ENCODE measurements at places on chromosomes 4 and X.

- no peak for DNase-seq
Observed at GRCh38 chr4:175435381-175435783, 376.7 kb downstream of the GPM6A start.

- no peak for DNase-seq
Observed at GRCh38 chrX:78759081-78759480, 11.6 kb downstream of the LPAR4 start.

DNA sequence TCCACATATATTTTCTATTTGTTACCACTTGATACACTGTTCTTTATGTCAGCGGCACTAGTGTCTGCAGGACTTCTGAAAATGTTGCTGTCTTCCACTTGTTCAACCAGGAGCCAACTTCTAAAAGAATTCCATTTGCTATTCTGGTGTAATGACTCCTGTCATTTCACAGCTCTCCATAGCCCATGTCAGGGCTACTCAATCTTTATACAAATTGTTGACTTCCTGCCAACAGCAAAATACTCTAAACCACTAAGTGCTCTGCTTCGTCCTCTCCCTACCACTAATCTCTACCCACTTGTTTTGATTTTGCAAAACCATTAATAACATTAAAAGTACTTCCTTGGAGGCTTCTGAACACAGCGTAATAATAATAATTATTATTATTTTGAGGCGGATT, 7.2 kb downstream of the CTSO start:
- no peak for DNase-seq

GRCh38 chrX:78945186-78945912, at the start of gene P2RY10:
Gene P2RY10 (plus strand): TSS chrX:78945391. CDS start chrX:78960521, 15,130 bp downstream.
- DNase-seq, result no peak

DNA sequence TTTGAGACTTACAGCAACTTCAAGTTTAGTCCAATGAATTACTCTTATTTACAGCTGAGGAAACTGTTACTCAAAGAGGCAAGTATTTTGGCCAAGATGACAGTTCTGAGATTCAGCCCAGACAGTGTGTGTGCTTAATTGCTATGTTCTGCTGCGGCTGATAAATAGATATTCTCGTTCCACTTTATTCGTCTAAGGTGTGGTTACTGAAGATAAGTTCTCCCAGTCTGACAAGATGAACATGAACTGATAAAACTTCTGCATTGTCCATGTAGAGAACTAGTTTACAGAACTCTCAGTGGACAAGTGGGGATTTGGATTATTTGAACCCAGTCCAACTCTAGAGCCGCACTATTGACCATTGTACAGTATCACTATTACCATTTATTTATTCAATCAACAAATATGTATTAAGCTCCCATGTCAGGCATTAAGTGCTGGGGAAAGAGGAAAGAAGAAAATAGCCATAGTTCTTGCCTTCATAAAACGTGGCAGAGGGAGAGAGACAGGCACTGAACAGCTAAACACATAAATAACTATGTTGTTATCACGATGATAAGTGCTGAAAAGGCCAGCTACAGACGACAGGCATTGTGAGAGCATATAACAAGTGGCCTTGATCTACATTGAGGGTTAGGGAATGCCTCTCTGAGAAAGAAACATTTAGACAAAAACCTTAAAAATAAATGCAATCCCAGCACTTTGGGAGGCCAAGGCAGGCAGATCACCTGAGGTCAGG, 4.0 kb upstream of the DHX15 start:
- DNase-seq, result no peak

DNA sequence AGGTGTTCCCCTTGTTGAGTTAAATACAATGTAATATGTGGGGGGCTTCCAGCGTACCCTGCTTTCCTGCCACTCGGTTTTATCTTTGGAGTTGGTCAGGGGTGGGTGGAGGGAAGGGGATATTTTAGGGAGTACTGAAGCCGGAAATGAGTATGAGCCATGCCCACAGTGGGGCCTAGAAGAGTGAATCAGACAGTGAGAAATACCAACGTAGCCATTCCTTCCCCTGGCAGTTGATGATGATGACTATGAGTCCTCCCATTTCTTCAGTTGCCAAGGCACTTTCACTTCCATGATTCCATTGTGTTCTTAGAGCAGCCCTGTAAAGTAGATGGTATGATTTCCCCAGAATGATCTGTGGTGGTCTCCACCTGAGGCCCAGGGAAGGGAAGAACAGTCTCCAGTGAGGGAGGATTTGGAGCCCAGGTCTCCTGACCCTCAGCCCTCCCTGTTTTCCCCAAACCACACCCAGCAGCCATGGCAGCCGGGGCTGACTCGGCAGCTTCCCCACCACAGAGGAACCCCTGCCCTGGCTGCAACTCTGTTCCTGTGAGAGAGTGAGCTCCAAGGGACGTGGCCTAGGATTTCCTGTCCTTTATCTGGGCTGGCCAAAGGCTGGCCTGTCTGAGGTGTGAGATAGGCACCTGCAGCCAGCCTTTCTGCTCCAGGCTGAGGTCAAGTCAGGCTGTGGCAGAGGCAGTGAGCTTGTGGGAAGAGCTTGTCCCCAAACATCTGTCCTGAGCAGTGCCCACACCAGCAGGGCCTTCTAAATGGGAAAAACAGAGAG, 52.7 kb downstream of the STARD8 start:
- DNase-seq, result no peak

DNA sequence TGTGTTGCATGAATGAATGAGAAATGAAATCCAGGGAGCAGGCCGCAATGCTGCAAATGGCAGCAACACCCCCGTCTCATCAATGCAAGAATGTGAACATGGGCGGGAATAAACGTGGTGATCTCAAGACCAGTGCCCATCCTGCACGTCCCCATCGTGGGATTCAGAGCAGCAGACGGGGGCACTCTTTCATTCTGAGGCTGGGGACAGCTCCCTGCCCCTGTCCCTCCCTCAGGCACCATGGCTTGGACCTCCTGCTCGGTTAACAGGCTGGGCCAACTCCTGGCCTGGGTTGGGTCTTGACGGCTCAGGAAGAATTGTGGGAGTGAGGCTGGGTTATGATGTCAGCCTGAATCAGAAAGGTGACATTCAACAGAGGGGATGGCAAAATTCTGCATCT, 78.9 kb downstream of the NSUN7 start:
- DNase-seq, result no peak

GRCh38 chr4:30860978-30861377, 140.8 kb downstream of the PCDH7 start:
- no peak for DNase-seq

GRCh38 chrX:154376774-154377173, 2.3 kb upstream of the EMD start:
- DNase-seq, result no peak

- no peak for DNase-seq
Observed at GRCh38 chr4:27714073-27714472, 853.4 kb downstream of the STIM2 start.
